DMS 273 treated with DMSO at 0.1 percent for 48 hours (cell line): ENCODE measurements at places on chromosomes 11 and 22.
A peak's percentile ranks its signal among the peaks of the same experiment; 100 is the strongest.

- DNase-seq = no peak
Observed at GRCh38 chr11:72132646-72133045, 2.9 kb upstream of the FOLR3 start.

DNA sequence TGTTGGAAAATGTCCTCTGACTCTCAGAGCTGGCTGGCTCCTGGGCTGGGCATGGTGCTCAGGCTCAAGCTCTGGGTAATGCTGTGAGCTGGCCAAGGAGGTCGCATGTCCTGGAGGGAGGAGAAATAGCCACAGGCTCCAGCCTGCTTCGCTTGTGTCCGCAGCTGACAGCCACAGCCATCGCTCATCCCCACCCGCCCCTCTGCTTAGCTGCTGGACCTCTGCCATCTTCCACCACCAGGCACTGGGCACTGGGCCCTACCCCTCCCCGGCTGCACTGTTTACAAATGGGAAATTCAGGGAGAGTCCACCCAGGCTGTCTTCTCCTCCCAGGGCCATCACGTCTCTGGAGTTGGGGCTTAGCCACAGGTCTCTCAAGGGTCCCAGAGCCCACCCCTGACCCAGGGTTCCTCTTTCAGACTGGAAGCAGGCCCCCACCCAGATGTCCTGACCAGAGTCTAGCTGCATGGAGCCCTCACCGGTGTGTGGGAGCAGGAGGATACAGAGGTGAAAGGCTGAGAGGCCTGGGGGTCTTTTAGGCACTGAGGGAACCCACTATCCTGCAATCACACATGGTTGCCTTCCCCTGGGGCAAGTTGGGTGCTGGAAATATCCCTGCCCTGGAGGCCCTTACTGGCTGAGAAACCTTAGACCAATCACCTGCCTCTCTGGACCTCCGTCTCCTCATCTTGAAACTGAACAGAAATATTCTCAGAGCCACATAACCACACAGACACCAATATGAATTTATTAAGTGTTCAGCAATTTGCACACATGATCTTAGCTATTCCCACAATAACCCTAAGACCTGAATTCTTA, 62.7 kb downstream of the CD82 start:
- peak; percentile 35 for DNase-seq

DNA sequence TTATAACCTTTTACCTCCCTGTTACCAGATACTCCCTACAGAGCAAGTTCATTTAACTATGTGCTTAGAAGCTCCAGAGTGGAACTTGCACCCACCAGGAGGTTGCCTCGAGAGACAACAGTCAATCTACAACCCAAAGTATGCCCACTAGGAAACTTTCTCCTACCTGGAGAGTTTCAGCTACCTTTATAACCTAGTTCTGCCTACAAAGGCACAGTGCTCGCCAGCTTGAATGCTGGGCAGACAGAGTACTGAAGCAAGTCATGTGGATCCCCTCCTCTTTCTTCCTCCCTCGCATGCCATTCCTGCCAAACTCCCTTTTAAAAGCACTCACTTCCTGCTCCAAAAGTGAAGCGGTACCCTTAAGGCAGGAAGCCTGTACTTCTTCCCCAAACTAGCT, 258.9 kb downstream of the SWAP70 start:
- no peak for DNase-seq

DNA sequence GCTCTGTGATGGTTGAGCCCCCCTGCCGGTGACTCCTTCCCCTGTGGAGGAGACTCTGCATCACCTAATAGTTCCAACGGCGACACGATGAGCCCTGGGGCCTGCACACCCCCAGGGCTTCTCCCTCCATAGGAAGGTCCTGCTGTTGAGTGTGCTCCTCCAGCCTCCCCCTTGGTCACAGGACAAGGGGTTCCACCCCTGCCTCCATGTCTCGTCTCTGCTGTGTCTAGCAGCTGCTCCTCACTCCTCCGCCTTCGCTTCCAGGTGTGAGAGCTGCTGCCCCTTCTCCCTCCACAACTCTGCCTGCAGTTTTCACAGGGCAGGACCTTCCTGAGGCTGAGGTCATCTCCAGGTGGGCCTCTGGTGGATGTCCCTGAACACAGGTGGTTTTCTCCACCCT, 1416.1 kb downstream of the TBC1D22A start:
- no peak for DNase-seq

DNA sequence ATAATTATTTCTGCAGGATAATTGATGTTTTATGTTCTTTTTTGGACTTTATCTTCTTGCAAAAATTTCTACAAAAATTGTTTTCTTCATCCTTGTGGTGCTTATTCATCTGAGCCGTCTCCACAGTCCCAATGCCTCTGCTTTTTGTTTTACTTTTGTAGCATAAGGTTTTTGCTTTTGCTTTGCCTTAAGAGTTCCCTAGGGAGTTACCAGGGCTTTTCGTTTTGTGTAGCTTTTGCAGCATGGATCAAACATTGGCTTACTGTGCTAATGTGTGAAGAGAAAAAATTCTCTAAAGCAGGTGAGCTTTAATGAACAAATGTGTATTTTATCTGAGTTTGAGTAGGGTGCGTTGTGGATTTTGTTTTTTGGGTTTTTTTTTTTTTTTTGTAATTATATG, 11.8 kb downstream of the XBP1 start:
- DNase-seq = no peak

DNA sequence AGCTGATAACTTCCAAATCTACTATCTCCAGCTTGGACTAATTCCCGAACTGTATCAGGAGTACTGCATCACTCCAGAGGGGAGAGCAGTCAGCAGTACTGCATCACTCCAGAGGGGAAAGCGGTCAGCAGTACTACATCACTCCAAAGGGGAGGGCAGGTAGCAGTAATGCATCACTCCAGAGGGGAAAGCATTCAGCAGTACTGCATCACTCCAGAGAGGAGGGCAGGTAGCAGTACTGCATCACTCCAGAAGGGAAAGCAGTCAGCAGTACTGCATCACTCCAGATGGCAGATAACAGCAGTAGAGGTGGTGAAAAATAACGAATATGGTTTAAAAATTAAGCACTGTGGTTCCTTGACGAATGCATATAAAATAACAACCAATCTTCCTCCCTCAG, 8.4 kb downstream of the CWC15 start:
- DNase-seq = no peak

GRCh38 chr11:126224647-126225294, 13.2 kb downstream of the FAM118B start:
- DNase-seq = no peak

DNA sequence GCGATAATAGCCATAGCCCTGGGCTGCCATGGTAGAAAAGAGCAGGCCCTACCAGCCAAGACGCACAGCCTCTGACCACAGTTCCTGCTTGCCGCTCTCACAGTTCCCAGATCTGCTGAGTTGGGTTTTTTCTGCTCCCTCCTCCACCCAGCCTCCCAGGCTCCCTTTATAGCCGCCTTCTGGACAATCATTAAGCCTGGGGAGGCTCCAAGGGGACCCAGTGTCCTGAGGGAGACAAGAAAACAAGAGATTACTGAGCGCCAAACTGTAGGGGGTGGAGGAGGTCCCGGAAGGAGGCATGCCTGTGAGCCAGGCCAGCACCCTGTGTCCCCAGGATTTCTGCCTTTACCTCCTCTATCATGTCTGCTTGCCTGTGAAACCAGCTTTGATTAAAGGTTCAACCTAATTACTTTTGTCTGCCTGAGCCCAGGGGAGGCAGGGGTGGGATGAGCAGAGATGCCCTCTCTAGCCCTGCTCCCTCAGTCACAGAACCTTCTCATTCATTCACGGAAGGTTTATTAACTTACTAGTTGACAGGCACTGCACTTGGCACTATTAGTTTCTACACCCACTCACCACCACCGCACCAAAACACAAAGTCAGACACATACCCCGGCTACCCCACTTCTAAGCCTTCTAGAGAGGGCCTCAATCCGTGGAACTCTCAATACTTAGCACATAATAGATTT, 1.2 kb downstream of the SLC37A4 start:
- DNase-seq = no peak
